ENCODE measurements at places on chromosomes 2 and 18. TPM values are rescaled to one million over a fixed set of nuclear protein-coding genes. Genes with fewer than 3 reads are reported as not detected.

- DNase-seq: no peak
Measured at GRCh38 chr2:129482626-129483025, 496.8 kb upstream of the RAB6C start.

The TFPI gene
- 182 TPM for total RNA-seq

DNA sequence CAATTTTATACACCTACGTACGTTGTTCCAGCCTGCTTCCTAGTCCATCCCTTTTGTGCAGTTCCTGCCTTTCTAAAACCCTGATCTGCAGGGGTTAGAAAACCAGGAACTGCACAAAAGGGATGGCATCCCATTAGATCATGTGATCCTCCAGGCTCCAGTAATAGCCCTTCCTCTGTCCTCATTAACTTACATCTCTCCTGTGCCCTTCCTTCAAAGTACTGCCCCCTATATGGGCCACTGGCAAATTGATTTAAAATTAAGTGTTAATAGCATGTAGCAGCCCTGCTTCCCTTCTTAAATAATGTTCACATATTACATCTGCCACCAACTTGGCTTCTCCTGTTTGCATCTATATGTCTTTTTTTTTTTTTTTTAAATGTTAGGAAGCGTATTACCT is 61.3 kb upstream of the NXPH2 start:
- DNase-seq: no peak

The IL1RL2 gene
- not detected for total RNA-seq

DNA sequence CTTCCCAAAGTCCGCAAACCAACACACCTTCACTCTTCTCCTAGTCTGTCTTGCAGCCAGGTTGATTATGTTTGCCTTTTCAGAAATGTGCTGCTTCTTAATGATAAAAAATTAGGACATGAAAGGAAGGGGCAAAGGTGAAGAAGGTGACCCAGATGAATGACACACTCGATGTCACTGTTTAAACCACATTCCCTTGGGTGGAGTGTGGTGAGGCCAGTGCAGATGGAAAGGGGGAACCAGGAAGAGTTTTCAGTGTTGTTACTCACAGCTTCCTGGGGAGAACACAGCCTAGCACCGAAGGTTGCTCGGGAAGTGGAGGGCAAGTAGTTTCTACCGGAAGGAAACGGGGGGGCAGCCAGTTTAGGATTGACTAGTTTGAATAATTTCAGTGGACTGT is 57.2 kb upstream of the BOD1L2 start:
- DNase-seq: no peak

GRCh38 chr2:2512931-2513330 is 181.9 kb upstream of the MYT1L start:
- DNase-seq: no peak

The GKN1 gene
- not detected for total RNA-seq

The CERKL gene
- not detected for total RNA-seq

DNA sequence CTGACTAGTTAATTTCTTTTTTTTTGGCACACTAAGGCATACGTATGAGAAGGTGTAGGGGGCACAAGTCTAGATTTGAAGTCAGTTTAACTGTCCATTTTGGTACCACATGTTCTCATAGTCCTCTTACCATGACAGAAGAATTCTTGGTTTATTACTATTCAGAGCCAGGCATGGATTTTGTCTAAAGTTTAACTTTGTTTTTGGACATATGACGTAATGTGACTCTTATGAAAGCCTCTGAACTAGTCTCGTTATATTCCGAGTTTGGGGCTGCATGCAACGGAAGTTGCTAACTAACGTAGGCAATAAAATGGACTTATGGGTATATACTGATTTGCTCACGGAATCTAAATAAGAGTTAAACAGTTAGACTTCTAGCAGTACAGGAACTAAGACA is 62.9 kb downstream of the MSTN start:
- DNase-seq: no peak

The GALNT13 gene
- total RNA-seq: 0.53 TPM
